ENCODE measurements at places on chromosomes 12 and 14. TPM values are rescaled to one million over a fixed set of nuclear protein-coding genes. Genes with fewer than 3 reads are reported as not detected.

Gene COQ10A
- total RNA-seq, result 4.8 TPM

Gene PDZRN4
- not detected for total RNA-seq

Gene FOXG1
- not detected for total RNA-seq

Gene CMTM5
- total RNA-seq, result not detected

Gene CLEC2A
- total RNA-seq, result not detected

Gene OR6C4
- not detected for total RNA-seq

Gene VRK1
- 30.5 TPM for total RNA-seq
